Heart left ventricle (tissue), 16 donors: ENCODE measurements at places on chromosomes 2 and 18.

DNA sequence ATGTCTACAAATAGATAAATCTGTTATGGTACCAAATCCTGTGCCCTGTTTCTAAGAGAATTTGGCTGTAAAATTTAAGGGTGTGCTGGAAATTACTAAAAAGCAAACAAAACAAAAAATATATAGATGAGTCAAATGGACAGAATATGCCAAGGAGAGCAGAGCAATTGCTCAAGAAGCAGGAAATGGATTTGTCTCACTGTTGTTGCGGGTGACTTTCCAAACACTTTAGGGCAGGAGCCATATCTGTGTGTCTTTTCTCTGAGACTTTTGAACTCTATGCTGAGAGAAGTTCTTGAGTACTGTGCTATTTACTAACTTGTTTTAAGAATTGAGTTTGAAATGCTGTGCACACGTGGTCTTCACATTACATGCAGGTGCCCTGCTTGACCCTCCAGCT lies 221.7 kb downstream of the PHLPP1 start:
- no peak for DNase-seq
- peaks cover 36% of the 10 kb centered on the region for H3K4me1 ChIP-seq
- H3K27ac ChIP-seq: no peak overlapping the region
- H3K27me3 ChIP-seq: no peaks in the 10 kb centered on the region

GRCh38 chr2:44275927-44276303 lies 635 bp downstream of the SLC3A1 start:
- no peaks in the 10 kb centered on the region for H3K36me3 ChIP-seq
- no peak overlapping the region for H3K4me3 ChIP-seq
- H3K27ac ChIP-seq: no peak overlapping the region
- DNase-seq: no peak
- H3K27me3 ChIP-seq: no peaks in the 10 kb centered on the region

DNA sequence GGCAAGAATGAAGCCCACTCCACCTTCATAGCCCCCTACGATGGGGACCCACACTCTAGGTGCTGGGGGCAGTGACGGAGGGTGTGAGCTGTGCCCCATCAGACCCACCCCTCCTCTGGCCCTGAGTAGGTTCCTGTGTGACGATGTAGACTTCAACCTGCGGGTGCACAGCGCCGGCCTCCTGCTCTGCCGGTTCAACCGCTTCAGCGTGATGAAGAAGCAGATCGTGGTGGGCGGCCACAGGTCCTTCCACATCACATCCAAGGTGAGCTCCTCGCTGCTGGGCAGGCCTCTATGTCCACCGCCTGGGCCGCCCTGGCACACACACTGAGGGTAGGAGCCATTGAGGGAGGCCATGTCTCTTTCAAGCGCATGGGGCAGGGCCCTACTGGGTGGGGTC lies 34.9 kb downstream of the NTSR2 start:
- H3K27ac ChIP-seq: no peak overlapping the region
- no peaks in the 10 kb centered on the region for H3K4me1 ChIP-seq
- DNase-seq: no peak

DNA sequence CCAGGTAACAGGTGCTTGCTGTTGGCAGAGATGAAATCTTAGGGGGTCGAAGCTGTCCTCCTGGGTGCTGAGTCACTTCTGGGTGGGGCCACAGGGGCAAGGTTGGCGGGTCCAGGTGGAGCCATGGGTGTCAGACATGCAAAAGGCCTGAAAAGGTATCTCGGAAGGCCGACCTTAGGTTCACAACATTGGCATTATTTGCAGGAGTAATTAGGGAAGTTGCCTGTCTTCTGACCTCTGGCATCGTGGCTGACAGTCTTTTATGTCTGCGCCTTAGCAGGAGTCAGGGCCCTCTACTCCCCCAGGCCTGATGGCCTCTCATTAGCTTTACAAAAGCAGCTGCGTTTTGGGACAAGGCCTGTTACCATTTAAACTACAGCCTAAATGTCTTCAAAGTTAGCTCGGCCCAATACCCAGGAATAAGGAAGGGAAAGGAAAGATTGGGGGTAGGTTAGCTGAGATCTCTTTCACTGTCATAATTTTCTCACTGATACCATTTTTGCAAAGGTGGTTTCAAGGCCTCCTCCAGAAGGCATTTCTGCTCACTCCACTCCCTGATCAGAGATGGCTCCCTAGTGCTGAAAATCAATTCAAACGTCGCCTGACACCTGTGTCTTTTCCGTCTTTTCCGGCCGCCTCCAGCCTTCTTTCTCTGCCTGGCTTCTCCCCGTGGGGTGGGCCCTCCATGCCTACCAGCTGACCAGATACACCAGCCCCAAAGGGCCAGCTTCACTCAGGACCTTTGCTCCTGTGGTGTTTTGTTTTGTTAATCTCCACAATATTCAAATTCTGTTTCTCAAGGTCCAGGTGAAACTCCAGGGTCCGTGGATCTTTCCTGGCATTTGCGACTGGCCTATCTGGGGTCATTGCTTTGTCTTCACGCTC lies 90.8 kb downstream of the RHOB start:
- no peaks in the 10 kb centered on the region for H3K36me3 ChIP-seq
- H3K4me1 ChIP-seq: peaks cover 29% of the 10 kb centered on the region
- H3K4me3 ChIP-seq: no peak overlapping the region
- H3K27me3 ChIP-seq: no peaks in the 10 kb centered on the region

- no peaks in the 10 kb centered on the region for H3K27me3 ChIP-seq
- H3K4me3 ChIP-seq: no peak overlapping the region
- H3K27ac ChIP-seq: no peak overlapping the region
- DNase-seq: no peak
These were observed 38.0 kb upstream of the ENOSF1 start for GRCh38 chr18:750456-750855.
